NCI-H1436 treated with DMSO at 0.1 percent for 48 hours (cell line): ENCODE measurements at places on chromosomes 13 and 19.
A peak's percentile ranks its signal among the peaks of the same experiment; 100 is the strongest.

- DNase-seq = no peak
These were observed 1687.5 kb downstream of the EFNB2 start for GRCh38 chr13:104847922-104848321.

GRCh38 chr13:113724780-113725315 lies 34.2 kb upstream of the TMEM255B start:
- DNase-seq = no peak

- no peak for DNase-seq
These were observed at the start of gene NLRP7 for GRCh38 chr19:54947381-54947780. TSS of gene NLRP7 (minus strand) at chr19:54947530.

DNA sequence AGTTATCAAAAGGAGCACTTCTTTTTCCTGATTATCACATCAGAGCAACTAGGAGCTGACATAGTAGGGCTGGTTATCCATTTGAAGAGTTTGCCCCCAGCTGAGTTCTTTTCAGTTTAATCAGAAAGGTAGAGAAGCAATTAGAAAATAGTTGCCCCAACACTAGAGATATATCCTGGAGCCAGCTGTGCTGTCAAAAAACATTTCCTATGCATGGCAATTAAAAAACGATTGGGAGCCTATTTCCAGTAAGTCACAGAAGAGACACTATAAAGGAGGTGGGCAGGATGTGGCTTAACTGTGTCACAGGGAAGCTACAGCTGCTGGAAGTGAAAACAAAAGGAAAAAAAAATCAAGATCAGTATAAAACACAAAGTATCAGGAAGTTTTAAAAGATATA lies 155.7 kb upstream of the SLITRK1 start:
- DNase-seq = no peak

- DNase-seq = no peak
These were observed 9.5 kb downstream of the NDUFA11 start for GRCh38 chr19:5893907-5894703.

- no peak for DNase-seq
These were observed 158.4 kb downstream of the MYO16 start for GRCh38 chr13:108787700-108788414.

- peak; percentile 20 for DNase-seq
These were observed 218.7 kb downstream of the KCTD12 start for GRCh38 chr13:76667551-76667950.

DNA sequence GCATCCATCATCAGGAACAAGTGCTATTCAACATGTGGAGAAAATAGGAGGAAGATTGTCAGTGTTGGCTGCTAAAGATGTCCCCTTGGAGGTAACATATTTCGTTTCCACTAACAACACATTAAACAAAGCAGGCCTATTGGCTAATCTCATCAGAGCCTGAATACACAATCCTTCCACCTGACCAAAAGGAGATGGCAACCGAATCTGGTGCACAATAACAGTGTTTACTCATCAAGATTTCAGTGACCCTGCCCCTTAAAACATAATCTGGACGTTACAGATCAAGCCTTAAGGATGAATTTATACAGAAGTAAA lies 582.5 kb downstream of the EFNB2 start:
- DNase-seq = no peak

GRCh38 chr19:14089662-14090508 lies 666 bp downstream of the SAMD1 start:
- DNase-seq = no peak

- DNase-seq = no peak
These were observed 1151.2 kb downstream of the PCDH17 start for GRCh38 chr13:58782736-58783135.

GRCh38 chr19:42402376-42403116 lies 12.4 kb upstream of the CNFN start:
- no peak for DNase-seq

DNA sequence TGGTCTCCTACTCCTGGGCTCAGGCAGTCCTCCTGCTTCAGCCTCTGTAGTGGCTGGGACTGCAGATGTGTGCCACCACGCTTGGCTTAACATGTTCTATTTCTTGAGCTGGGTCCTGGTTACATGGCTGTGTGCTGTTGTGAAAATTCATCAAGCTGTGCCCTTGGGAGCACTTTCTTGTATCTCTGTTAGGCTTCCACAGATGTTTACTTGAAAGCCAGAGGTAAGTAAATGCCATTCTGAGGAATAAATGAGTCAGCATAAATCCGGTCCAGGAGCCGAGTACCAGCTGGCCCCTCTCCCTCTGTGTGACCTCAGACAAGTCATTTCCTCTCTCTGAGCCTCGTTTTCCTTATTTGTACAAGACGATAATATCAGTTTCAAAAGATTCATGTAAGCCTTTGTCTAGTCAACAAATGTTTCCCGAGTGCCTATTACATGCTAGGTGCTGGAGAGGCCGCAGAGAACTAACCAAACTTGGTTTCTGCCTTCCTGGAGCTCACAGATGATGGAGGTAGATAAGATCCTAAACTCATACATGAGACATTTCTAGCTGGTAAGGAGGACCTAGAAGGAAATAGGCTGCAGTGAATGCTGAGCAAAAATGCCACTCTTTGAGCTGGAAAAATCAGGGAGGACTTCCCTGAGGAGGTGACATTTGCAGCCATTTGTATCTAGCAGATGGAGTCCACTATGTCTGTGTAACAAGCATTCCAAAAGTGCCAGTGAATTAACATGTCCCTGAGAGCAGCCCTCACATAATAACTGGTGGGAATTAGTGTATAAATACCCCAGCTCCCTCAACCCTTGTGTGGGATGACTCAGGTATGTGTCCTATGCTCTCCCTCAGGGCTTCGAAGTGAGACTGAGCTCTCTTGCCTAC lies 2.7 kb upstream of the RASAL3 start:
- no peak for DNase-seq

DNA sequence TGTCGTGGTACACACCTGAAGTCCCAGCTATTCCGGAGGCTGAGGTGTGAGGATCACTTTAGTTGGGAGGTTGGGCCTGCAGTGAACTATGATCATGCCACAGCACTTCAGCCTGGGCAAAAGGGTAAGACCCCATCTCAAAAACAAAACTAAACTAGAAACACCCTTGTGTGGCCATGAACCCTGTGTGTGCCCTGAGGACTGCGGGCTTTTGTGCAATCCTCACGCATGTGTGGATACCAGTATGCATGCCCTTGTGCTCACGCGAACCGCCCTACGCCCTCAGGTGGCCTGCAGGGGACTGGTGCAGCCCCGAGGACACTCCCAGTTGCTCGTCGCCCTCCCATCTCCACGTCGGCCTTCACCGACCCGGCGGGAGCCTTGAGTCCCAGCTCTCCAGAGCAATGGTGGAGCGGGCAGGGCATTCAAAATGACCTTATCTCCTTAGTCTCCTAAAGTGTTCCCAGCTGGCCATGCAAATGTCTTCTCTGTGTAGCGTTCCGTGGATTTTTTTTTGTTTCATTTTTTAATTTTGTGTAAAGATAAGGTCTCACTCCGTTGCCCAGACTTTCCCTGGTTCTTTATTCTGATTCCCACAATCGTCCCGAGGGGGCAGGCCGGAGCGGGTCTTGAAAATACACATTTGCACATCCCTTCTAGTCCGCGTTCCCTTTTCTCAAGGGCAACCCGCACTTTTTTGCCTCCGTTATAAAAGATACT lies 868 bp upstream of the EGLN2 start:
- no peak for DNase-seq

DNA sequence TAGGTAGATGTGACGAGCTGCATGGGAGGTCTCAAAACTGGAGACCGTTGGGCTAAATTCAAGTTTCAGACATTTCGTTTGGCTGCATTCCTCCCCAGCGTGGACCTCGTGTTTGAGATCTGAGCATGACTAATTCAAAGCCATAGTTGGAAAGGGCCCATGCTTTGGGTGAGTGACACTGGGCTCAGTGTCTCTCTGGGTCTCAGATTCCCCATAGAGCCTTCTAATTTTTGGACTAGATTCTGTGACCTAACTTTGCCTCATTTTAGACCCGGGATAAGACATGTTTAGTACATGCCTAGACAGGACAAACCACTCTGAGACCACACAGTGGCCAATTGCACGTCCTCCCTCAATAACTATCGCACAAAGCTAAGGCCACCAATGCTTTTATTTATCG lies 16.6 kb downstream of the CKM start:
- DNase-seq = no peak

GRCh38 chr19:5949792-5950305 lies 28.1 kb downstream of the RANBP3 start:
- DNase-seq = peak; percentile 73

DNA sequence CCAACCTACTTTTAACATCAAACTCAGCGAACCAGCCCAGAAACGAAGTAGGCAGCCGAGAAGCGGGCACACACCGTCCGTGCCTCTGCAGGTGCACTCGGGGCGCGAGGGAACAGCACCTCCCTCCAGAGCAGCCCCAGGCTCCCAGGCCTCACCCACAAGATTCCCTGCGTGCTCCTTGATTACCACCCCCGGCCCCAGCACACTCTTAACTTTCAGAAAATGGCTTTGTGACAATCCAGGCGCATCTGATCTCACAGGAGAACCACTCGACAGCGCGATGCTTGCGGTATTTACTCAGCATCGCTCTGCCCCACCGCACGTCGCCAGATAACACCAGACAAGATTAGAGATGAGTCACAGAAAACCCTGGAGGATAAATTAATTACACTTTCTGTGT lies 134.9 kb upstream of the SPACA7 start:
- DNase-seq = peak; percentile 4

GRCh38 chr13:34108410-34108809 lies 290.5 kb downstream of the RFC3 start:
- DNase-seq = no peak

DNA sequence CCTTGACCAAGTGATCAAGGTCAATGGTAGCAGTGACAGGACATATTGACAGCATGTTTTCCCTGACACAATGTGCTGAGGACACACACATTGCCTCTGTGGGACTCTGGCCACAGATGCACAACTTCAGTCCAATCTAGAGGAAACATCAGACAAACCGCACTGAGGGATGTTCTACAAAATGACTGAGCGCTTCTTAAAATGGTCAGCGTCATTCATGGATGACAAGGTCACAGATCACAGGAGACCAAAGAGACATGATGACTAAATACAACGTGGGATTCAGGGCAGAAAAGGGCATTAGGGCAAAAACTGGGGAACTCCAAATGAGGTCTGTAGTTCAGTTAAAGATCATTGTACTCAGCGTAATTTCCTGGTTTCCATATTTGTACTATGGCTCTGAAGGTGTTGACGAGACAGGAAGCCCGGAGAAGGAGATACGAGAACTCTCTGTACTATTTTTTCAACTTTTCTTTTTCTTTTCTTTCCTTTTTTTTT lies 20.6 kb downstream of the PBX4 start:
- no peak for DNase-seq

DNA sequence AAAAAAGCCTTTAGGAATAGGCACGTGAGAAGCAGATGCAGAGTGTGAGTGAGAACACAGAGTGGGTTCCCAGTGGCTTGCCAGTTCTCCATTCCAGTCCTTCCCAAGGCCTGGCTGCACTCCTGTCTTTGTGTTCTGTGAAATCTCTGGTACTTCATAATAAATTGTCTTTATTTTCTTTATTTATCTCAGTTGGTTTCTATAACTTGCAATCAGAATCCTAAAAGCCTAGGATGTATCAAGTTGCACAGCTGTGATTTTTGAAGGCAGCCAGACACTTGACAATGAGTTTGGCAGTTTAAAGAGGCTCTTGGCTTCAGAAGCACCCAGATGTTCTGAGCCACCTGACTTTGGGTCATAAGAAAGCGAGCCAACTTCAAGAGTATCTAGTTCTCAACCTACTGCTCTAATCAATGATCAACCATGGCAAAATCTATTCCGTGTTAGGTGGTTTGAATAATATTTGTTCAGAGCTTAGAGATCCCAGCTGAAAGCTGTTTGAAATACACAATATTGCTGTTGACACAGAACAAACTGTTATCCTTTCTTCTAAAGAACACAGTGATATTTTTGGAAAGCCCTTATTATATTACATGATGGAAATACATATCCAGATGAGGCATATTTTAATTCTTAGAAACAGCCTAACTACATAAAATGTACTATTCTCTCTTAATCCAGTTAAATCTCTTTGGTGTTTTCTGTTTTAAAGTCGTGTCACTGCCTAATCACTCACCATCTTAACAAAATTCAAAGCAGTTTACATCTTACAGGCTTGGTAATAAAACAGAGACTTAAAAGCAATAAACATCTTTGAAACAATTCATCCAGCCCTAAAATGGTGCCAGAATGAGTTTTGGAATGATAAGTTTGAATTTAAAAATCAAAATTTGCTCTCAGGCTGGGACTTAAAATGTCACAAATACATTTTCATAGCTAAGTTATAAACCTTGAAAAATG lies 483.0 kb upstream of the NBEA start:
- no peak for DNase-seq

- DNase-seq = no peak
These were observed 136.7 kb upstream of the TMTC4 start for GRCh38 chr13:100811024-100811865.

DNA sequence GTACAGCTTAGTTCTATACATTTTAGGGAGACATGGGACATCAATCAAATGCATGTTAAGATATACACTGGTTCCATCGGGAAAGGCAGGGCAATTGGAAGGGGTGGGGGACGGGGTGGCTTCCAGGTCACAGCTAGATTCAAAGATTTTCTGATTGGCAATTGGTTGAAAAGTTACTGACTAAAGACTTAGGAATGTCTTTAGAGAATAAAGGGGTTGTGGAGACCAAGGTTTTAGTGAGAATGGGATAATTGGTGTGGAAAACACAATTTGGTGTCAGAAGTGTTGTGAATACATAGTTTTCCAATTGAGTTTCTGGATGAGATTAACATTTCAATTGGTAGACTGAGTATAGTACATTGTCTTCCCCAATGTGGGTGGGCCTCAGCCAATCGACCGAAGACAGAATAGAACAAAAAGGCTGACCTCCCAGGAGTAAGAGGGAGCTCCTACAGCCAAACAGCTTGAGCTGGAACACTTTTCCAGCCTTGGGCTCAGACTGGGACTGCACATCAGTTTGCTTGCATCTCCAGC lies 988 bp upstream of the CCDC169 start:
- no peak for DNase-seq

DNA sequence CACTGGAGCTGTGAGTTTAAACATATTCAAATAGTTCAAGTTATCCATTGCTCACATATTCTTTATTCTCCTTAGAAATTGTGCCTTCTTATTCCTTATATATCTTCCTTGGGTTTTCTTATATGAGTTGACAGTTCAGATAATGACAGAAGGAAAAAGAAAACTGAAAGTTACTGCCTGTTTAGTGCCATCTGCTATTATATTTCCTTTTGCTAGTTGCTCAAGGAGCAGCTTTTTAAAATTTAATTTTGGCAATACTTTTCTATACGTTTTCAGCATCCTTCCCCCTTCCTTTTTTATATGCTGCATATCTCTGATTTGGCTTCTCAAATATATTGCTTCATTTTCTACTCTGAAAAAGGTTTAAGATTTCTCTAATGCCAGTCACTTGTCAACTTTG lies 903.1 kb upstream of the SPRY2 start:
- no peak for DNase-seq

GRCh38 chr19:917323-918151 lies at the start of gene KISS1R:
TSS of gene KISS1R (plus strand) at chr19:917333. CDS start at chr19:917503, 170 bp downstream.
- DNase-seq = no peak

DNA sequence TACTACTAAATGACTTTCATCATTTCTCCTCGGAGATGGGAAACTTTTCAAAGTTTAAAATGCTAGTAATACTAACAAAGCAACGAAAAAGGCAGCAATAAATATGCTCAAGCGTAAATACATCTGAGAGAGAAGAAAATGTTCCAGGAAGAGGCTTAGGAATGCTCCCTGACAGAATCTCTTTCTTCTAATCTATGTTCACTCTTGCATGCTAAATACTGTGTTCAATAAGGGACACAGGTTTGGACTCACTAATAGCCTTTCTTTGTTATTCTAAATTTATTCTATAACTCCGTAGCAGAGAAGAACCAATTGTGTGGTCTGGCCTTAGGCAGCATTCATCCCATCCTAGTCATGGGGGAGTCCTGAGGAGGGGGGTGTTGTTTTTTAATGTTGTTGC lies 823.0 kb downstream of the PCDH9 start:
- no peak for DNase-seq
